GM23338 (cell line): ENCODE measurements at places on chromosomes 7 and 10.
A peak's percentile ranks its signal among the peaks of the same experiment; 100 is the strongest.

GRCh38 chr7:43677864-43678263, 51.5 kb downstream of the COA1 start:
- DNase-seq = no peak
- no peaks in the 10 kb centered on the region for H3K27me3 ChIP-seq
- no peaks in the 10 kb centered on the region for H3K36me3 ChIP-seq
- H3K27ac ChIP-seq = no peak overlapping the region
- H3K4me3 ChIP-seq = no peak overlapping the region
- H3K4me1 ChIP-seq = no peaks in the 10 kb centered on the region

DNA sequence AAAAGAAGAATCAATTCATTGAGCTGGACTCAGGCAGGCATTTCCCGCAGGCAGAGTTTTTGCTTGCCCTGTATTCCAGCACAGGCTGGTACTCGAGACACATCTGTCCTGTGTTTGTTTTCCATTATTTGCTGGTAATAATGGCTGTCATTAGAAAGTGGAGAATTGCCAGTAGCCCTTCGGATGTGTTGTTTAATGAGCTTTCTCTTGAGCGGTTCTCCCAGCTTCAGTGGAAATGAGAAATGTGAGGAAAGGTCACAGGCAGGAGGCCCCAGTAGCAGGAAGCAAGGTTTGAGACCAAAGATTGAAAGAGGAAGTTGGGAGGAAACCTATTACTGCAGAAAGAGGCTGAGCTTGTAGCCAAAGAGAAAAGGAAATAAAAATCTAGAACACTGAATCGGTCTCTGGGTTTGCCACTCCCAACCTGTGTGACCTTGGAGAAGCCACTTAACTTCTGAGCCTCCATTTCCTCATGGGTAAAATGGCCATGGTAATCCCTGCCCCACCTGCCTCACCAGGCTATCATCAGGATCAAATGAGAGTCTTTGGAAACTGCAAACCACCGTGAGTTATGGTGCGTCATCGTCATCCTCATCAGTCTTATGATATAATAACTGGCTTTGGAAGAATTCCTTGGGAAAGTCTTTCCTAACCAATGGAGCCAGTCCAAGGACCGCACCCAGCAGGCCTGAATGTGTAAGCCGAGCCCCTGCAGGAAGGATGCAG, 67.7 kb downstream of the TACR2 start:
- H3K27me3 ChIP-seq = no peaks in the 10 kb centered on the region
- H3K27ac ChIP-seq = peak overlapping the region; percentile 88
- no peak for DNase-seq

GRCh38 chr7:111439977-111440376, 122.3 kb downstream of the IMMP2L start:
- no peak overlapping the region for H3K27ac ChIP-seq
- no peak overlapping the region for H3K4me3 ChIP-seq
- H3K4me1 ChIP-seq = no peaks in the 10 kb centered on the region
- DNase-seq = no peak
- no peaks in the 10 kb centered on the region for H3K27me3 ChIP-seq
- H3K36me3 ChIP-seq = no peaks in the 10 kb centered on the region

DNA sequence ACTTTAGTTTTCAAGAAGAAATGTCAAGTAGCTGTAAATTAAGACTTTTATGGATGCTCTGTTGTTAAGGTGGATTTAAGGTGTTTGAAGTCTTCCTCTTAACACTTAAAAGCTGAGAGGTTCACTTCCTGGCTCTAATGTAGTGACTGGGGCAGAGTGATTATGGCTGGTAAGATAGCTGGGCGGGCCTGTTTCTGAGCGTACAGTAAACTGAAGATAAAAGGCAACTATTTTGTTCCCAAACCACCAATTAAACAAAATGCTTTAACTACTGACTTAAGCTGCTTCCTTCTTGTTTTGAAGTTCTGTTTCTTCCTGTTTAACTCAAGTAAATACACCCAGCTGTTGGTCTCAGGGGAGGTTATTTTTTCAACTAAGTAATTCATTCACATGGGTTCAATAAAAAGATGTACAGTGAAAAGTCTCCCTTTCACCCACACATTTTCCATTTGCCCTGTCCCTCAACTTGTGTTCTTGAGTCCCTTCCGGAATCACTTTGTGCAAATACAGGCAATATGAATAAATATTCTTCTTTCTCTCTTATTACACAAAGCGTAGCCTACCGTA, 19.3 kb downstream of the VWA2 start:
- no peaks in the 10 kb centered on the region for H3K27me3 ChIP-seq
- no peaks in the 10 kb centered on the region for H3K36me3 ChIP-seq
- H3K4me3 ChIP-seq = no peak overlapping the region
- DNase-seq = no peak
- no peak overlapping the region for H3K27ac ChIP-seq

DNA sequence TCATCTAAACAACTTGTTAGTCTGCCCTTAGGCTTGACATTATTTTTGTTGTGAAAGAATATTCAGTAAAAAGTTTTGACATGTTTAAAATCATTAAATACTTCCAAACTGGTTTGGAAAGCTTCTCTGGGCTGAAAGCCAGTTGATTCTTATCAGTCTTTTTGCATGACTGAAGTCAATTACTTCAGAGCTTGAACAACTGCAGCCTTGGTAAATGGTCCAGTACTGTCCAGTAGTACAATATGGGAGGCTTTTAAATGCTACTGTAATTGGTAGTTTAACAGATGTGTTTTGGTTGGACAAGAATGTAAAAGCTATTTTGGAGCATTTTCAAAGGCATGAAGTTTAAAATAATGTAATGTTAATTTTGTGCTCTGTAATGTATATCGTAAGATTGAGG, 103.4 kb downstream of the SDK1 start:
- H3K36me3 ChIP-seq = no peaks in the 10 kb centered on the region
- H3K27me3 ChIP-seq = no peaks in the 10 kb centered on the region
- no peak for DNase-seq
- no peak overlapping the region for H3K4me3 ChIP-seq
- no peak overlapping the region for H3K27ac ChIP-seq
- peaks cover 2% of the 10 kb centered on the region; the same call in 1 of the 2 replicates for H3K4me1 ChIP-seq

DNA sequence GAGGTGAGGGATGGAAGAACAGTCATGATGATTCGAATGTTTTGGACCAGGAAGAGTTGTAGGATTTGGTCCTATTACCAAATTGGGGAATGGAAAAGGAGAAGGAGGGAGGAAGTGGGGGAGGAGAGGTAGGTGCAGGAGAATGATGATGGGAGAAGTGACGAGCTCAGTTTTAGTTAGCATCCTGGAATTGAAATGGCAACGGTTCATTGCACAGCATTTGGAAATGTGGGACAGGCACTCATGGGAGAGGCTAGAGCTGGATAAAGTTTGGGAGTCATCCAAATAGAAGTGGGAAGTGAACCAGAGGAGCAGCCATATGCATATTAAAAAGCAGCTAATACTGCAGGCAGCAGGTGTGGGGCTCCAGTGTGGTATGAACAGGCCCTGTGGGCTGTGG, 253.6 kb downstream of the SORCS3 start:
- H3K4me3 ChIP-seq = no peak overlapping the region
- H3K27ac ChIP-seq = no peak overlapping the region
- H3K4me1 ChIP-seq = no peaks in the 10 kb centered on the region
- no peak for DNase-seq
